ENCODE measurements at places on chromosomes 3 and 15.

DNA sequence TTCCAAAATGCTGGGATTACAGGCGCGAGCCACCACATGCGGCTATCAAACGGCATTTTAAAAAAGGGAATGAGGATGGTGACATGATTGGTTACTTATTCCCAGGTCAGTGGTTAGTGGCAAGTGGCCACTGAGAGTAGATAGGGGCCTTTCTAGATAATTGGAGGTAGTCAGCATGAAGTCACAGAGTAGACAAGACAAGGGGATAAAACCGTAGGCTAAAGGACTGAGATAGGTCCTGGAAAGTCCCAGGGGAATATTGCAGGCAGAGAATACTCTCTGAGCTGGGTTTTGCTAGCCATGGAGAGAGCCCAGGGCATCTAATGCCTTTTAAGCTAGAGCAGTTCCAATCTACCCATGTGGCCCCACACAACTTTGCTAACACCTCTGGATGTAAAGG is 52.2 kb downstream of the KCNAB1 start:
- DNase-seq, result no peak

DNA sequence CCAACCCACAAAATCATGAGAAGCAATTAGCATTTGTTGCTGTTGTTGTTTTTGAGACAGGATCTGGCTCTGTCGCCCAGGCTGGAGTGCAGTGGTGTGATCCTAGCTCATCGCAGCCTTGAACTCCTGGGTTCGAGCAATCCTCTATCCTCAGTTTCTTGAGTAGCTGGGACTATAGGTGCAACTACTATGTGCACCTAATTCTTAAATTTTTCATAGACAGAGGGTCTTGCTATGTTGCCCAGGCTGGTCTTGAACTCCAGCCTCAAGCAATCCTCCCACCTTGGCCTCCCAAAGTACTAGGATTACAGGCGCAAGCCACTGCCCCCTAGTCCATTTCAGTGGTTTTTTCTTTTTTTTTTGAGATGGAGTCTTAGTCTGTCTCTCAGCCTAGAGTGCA is 18.3 kb downstream of the PARP16 start:
- DNase-seq, result no peak

GRCh38 chr3:196813903-196814302 is 53.8 kb upstream of the SENP5 start:
- DNase-seq, result no peak

DNA sequence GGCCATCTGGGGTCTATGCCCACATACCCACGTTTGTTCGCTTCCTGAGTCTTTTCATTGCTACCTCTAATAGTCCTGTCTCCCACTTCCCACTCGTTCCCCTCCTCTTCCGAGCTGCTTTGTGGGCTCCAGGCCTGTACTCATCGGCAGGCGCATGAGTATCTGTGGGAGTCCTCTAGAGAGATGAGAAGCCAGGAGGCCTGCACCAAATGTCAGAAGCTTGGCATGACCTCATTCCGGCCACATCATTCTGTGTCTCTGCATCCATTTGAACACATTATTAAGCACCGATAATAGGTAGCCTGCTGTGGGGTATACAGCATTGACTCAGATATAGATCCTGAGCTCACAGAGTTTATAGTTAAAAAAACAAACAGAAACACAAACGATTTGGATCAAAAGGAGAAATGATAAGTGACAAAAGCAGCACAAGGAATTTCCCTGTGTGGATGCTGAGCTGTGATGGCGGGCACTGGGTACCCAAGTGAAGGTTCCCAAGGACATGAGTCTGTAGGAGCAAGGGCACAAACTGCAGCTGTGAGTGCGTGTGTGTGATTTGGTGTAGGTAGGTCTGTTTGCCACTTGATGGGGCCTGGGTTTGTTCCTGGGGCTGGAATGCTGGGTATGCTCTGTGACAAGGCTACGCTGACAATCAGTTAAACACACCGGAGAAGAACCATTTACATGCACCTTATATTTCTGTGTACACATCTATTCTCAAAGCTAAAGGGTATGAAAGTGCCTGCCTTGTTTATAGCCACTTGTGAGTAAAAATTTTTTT is 35.9 kb downstream of the NR1I2 start:
- DNase-seq, result no peak

- DNase-seq, result no peak
Observed at GRCh38 chr15:65081758-65082157, 5.2 kb downstream of the KBTBD13 start.

- DNase-seq, result no peak
Observed at GRCh38 chr15:45265506-45265905, 13.5 kb downstream of the SLC28A2 start.

DNA sequence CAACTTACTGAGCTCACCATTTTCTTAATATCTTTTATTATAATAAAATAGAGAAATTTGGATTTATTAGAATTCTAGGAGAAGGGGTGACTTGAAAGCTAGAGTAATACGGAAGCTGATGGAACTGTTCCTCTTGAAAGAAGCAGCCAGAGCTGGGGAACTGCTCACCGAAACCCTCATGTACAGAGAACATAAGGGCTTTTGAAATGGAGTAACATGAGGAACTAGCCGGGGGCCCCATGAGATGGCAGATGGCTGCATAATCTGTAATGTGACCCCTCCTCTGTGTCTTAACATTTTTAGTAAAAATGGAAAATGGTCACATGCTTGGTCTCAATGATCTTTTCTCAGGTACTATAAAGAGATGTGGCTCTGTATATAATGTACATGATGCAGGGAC is 15.7 kb upstream of the DYNC1LI1 start:
- DNase-seq, result no peak

- no peak for DNase-seq
Observed at GRCh38 chr3:133884054-133884886, 11.4 kb downstream of the RAB6B start.

GRCh38 chr15:50066202-50066601 is 52.8 kb downstream of the ATP8B4 start:
- no peak for DNase-seq

- DNase-seq, result no peak
Observed at GRCh38 chr3:30081904-30082303, 524.5 kb upstream of the TGFBR2 start.

DNA sequence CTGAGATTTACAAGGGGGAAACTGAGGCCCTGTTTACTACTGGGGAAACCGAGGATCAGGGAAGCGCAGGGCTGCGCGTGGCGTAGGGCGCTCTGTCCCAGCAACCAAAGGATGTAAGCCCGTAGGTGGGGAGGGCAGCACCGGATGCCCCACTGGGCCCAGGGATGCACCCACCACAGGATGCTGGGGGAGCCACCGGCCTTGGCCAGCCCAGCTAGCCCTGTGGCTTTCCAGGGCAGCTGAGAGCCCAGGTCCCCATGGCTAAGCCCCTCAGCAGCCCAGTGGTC is 33.4 kb downstream of the RPN1 start:
- no peak for DNase-seq

DNA sequence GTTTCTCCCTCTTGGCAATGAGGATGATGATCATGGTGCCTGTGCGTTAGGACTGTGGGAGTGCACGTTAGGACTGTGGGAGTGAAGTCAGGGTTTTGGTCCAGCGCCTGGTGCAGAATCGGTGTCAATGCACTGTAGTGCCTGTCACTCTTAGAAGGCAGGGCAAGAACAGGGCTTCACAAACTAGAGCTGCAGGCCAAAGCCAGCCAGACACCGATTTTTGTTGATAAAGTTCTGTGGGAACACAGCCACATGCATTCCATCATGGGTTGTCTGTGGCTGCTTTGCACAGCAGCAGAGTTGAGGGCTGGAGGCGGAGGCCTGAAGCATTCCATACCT is 32.6 kb upstream of the NR2C2 start:
- no peak for DNase-seq

DNA sequence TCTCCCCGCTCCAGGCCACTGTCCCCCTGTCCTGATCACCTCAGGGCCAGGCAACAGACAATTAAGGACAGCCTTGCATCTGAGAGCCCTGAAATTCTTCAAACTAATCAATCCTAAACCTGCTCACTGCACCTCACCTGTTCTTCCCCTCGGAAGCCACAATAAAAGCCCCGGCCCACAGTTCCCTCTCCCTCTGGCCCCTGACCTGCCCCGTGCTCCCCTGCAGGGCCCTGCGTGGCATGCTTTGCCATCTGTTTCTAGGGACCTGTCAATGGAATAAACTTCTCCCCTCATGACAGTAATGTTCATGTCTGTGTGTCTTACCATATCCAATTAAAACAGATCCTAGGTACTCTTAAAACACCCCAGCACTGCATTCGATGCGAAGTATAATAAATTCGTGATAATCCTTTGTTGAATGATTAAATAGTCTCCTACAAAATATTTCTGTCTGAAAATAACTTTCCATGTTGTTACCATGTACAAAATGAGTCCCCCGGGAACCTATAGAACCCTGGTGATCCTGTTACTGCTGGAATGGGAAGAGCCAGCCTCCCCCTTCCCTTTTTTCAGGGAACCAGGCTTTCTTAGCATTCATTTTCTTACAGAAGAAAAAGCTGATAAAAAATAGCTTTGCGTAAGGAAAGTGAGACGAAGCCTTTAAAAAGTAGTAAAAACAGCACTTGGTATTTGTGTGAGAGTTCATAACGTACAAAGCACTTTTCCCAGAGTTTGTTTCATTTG is 59.0 kb downstream of the ABTB1 start:
- no peak for DNase-seq

GRCh38 chr15:91017716-91018115 is 4.7 kb downstream of the VPS33B start:
- no peak for DNase-seq

DNA sequence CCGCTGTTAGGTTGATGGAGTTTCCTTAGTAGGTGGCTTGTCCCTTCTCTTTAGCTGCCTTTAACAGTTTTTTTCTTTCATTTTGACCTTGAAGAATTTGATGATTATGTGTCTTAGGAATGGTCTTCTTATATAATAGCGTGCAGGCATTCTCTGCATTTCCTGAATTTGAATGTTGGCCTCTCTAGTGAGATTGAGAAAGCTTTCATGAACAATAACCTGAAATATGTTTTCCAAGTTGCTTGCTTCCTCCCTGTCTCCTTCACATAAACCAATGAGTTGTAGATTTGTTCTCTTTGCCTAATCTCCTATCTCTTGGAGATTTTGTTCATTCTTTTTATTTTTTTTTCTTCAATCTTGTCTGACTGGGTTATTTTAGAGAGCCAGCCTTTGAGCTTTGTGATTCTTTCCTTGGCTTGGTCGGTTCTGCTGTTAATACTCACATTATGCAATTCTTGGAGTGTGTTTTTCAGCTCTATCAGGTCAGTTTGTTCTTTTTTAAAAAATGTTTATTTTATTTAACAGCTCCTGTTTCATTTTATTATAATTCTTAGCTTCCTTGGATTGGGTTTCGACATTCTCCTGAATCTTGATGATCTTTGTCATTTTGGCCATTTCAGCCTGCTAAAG is 627.9 kb downstream of the SI start:
- no peak for DNase-seq

DNA sequence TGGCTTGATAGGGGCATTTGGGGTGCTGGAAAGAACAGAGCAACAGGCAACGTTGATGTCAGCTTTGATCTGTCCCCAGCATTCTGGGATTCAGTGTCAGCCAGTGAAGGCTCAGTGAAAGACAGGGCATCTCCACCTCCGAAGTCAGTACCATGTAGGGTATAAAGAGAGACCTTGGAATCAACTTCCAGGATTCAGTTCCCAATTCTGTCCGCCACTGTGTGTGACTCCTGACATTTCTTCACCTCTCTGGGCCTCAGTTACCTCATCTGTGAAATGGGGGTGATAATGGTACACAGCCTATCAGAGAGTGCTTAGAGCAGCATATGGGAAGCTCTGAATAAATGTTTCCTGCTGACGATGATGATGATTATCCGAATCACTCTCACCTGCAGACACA is 55.6 kb upstream of the FLNB start:
- no peak for DNase-seq

DNA sequence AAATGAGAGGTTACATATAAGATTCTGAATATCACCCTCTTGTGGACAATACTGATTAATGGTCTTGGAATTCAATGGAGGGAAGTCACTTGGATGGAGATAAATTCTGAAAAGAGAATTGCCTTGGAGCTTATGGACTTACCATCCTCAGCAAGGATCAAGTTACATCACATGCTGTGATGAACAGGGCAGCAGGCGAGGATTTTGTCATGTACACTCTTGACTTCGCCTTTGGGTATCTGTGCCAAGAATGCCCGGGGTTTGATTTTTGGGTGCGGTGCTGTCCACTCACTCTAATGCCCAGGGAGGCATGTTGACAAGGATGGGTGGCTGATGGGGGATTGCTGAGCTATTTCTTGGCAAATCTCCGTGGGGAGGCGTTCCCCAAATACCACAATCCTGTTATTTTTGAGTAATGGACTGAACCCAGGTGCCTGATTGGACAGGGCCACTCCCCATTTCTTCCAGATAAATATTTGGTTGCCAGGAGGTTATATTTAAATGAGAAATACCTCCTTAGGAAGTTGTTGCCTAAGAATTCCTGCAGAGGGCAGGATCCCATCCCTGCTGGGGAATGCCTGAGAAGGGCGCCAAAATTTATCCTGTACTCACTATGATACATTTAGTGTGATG is 96.3 kb downstream of the TPRG1 start:
- no peak for DNase-seq

GRCh38 chr3:55445551-55445950 is 41.6 kb downstream of the WNT5A start:
- no peak for DNase-seq

- no peak for DNase-seq
Observed at GRCh38 chr3:45984331-45985312, 11.0 kb downstream of the FYCO1 start.

DNA sequence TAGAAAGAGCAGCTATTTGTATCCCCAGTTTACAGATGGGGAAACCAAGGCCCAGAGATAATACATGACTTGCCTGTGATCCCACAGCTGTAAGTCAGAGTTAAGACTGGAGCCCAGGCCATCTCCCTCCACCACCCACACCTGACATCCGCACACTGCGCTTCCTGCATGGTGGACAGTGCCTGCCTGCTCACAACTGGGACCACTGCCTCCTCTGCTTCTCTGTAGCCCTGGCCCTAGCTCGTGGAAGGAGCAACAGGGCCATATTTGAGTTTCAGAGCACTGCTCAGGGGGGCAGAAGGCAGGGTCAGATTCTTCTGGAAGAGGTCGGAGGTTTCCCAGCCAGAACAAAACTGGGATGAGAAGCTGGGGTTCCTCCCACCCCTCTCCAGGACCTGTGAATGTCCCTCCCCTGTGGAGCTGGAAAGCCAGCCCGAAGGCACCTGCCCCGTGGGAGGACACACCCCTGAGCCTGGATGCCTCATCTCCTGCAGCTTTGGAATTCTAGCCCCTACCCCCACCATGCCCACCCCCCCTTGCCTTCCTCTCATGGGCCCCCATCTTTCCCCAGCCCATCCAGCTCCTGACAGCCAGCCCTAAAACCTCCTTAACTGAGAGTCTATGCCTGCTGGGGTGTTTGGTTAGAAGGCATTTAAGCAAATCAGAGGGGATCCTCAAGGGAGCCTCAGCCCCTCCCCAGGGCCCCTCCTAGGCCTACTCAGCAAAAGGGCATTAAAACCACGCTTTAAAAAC is 100.1 kb downstream of the TPRA1 start:
- no peak for DNase-seq

GRCh38 chr3:196642434-196642833 is 2.9 kb downstream of the NRROS start:
- DNase-seq, result no peak

- no peak for DNase-seq
Observed at GRCh38 chr15:50256188-50257041, 9.1 kb downstream of the HDC start.
